ENCODE measurements at places on chromosomes 4 and X.

DNA sequence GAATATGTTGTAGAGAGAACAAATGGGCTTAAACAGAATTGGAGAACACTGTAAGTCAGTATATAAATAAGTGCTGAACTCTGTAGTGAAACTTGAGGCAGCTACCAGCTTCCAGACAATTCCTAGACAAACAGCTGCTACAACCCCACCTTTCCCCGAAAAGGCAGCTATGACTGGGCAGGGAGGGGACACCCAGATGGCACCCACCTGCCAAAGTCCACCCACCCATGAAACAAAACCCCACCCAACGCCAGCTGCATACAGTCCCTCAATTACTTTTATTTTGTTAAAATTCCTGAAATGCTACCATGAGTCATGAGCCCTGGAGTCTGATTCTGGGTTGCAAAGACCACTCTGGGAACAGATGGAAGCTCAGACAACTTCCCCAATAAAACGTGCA, 24.4 kb downstream of the RELL1 start:
- peak; percentile 57 for DNase-seq

GRCh38 chrX:5672099-5672498, 556.6 kb downstream of the NLGN4X start:
- no peak for DNase-seq

DNA sequence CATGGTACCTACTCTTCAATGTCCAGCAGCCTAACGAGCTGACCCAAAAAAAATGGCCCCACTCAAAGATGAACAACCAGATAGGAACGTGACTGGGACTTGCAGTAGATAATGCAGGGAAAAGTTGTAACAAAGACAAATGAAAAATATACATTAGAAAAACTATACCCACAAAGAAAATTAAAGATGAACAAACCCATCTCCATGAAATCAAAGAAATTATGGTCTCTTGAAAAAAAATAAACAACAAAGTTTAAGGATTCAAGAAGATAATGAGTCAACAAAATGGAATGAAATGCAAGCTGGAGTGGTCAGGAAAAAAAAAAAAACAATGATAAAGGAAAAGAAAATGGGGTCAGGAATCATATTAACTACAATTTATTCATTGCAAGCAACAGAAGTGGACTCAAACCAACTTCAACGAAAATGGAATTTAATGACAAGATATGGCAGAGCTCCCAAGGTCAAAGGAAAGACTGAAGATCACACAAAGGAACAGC, 309.8 kb upstream of the GALNT7 start:
- peak; percentile 19 for DNase-seq

- DNase-seq = no peak
Observed at GRCh38 chr4:105992641-105993305, 97.5 kb downstream of the NPNT start.

DNA sequence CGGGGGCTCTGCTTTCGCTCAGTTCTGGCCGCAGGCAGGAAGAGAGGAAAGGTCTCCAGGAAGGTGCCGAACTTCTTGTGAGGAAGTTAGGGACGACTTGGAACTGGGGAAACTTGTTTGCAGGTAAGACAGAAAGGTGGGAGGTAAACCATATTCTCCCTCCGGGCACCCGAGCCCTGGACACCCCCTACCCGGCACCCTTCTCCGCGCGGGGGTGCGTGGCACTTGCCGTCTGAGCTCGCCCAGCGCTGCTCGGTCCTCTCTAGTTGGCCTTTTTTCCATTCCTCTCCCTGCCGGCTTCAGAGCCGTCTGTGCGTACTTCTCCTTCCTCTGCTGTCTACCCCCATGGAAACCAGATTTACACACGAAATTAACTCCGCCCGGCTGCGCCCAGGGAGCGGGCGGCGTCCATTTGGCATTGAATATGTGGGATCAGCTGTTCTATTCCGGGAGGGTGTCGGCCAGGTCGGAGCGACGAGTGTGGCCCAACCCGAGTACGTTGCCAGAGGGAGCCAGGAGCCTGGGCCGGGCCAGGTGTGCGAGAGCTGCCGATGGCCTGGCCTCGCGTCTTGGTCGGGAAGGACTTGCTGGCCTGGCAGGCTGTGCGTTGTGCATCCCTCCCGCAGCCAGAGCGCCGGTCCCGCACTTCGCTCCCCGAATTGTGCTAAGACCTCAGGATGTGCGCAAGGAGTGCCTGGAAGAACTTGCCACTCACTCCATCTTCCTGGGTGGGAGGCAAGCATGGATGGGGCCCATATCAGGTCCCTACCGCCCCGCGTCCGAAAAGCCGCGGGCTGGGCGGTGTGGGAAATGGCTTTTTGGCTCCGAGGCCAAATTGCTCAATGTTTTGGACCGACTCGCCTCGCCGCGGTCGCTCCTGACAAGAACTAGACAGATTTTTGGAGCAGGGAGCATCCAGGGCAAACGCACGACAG, 1.7 kb downstream of the PDGFRA start:
- peak; percentile 69 for DNase-seq

- no peak for DNase-seq
Observed at GRCh38 chr4:117412661-117413060, 327.3 kb upstream of the TRAM1L1 start.

- DNase-seq = no peak
Observed at GRCh38 chrX:68698942-68699341, 51.5 kb downstream of the STARD8 start.

Data from cardiac fibroblast (primary cell).